Vagina (tissue), 2 donors: ENCODE measurements at places on chromosomes 6 and 20. TPM values are rescaled to one million over a fixed set of nuclear protein-coding genes. Genes with fewer than 3 reads are reported as not detected.

Gene CGA
- total RNA-seq = not detected

Gene BTNL2
- total RNA-seq = not detected

Gene ZBP1
- 0.74 TPM for total RNA-seq

Gene TPBG
- total RNA-seq = 23.8 TPM

Gene DPPA5
- total RNA-seq = not detected

Gene CGAS
- total RNA-seq = 8.3 TPM

Gene DNAJC5
- total RNA-seq = 25.8 TPM

DNA sequence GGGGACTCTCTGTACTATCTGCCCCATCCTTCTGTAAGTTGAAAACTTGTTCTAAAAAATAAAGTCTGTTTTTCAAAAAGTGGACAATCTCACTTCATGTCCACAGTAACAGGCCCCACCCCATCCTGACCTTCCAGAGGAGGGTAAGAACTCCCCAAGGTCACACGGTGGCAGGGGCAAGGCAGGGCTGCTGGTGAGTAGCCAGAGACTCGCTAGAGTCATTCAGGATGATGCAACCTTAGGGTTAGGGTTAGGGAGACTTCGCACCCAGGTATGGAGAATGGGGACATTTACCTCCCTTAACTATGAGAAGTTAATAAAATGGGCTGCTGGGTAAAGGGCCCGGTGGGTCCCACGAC lies 15.4 kb downstream of the PEDS1 start:
- no peak overlapping the region for H3K4me3 ChIP-seq
- peaks cover 51% of the 10 kb centered on the region for H3K4me1 ChIP-seq
- H3K36me3 ChIP-seq = peaks cover 13% of the 10 kb centered on the region
- H3K27me3 ChIP-seq = no peaks in the 10 kb centered on the region
- no peak for DNase-seq

DNA sequence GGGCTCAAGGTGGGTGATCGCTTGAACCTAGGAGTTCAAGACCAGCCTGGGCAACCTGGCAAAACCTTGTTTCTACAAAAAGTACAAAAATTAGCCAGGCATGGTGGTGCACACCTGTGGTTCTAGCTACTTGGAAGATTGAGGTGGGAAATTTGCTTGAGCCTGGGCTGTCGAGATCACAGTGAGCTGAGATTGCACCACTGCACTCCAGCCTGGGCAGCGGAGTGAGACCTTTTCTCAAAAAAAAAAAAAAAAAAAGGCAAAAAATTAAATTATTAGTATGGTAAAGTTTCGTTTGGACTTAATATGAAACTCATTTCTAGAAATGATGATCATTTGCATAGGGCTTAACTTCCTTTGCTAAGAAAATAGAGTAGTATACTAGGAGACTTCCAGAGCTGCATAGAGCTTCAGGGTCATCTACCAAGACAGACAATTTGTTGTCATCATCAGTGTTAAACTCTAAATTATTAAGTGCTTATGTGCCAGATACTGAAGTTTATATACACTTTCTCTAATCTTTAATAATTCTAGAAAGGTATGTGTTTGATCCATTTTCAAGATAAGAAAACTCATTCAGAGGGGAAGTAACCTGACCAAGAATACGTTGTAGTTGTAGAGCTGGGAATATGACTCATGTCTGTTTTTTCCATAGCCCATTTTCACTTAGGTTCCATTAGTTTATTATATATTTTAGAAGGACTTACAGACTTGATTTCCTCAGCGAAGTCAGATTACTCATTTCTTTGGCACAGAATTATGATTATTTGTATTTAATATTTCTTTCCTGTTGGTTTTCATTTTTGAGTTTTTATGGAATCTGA lies 84.5 kb downstream of the SLC16A10 start:
- no peak overlapping the region for H3K4me3 ChIP-seq
- no peak overlapping the region for H3K27ac ChIP-seq
- DNase-seq = no peak
- no peaks in the 10 kb centered on the region for H3K36me3 ChIP-seq

- H3K4me3 ChIP-seq = peak overlapping the region; percentile 61
- no peaks in the 10 kb centered on the region for H3K36me3 ChIP-seq
- DNase-seq = no peak
- no peaks in the 10 kb centered on the region for H3K27me3 ChIP-seq
- no peak overlapping the region for H3K27ac ChIP-seq
- peaks cover 18% of the 10 kb centered on the region for H3K4me1 ChIP-seq
Observed at GRCh38 chr20:32763202-32764004, 1.2 kb downstream of the DNMT3B start.

GRCh38 chr6:51139950-51140385 lies 321.3 kb downstream of the TFAP2B start:
- no peaks in the 10 kb centered on the region for H3K27me3 ChIP-seq
- H3K4me3 ChIP-seq = no peak overlapping the region
- H3K4me1 ChIP-seq = no peaks in the 10 kb centered on the region
- DNase-seq = no peak

DNA sequence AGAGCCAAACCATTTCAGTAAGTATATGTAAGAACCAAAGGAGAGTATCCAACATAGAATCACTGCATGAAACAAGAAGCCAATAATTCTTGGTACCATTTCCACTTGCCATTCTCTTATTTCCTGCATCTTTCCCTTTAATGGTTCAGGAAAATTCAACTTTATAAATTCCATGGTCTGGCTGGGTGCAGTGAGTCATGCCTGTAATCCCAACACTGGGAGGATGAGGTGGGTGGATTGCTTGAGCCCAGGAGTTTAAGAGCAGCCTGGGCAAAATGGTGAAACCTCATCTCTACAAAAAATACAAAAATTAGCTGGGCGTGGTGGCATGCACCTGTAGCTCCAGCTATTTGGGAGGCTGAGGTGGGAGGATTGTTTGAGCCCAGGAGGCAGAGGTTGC lies 21.2 kb downstream of the NHLRC1 start:
- no peaks in the 10 kb centered on the region for H3K4me1 ChIP-seq
- H3K36me3 ChIP-seq = no peaks in the 10 kb centered on the region

- no peak for DNase-seq
- H3K36me3 ChIP-seq = no peaks in the 10 kb centered on the region
- H3K27ac ChIP-seq = no peak overlapping the region
Observed at GRCh38 chr6:54238396-54238795, 69.8 kb upstream of the TINAG start.

DNA sequence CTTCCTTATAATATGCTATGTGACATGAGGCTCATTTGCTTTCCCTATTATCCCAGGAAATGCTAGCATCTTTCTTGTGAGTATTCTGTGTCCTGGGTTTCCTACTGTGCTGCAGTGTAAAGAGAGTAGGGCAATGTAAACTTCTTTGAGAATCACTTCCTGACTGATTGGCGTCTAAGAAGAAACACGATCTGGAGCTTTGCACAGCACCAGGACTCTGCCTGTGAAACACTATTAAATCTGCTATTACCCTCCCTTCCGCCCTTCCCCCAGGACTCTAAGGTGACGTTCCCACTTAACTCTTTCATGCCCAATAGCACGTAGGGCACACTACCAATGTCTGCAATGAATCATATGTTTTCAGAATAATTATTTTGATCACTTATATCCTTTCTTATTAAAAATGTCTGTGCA lies 607.3 kb upstream of the CITED2 start:
- H3K36me3 ChIP-seq = no peaks in the 10 kb centered on the region
- H3K27ac ChIP-seq = peak overlapping the region; percentile 56
- H3K4me1 ChIP-seq = peaks cover 20% of the 10 kb centered on the region
- H3K27me3 ChIP-seq = no peaks in the 10 kb centered on the region
- H3K4me3 ChIP-seq = no peak overlapping the region
- DNase-seq = no peak

GRCh38 chr6:37078814-37079213 lies 73.4 kb downstream of the FGD2 start:
- no peak overlapping the region for H3K4me3 ChIP-seq
- H3K4me1 ChIP-seq = peaks cover 36% of the 10 kb centered on the region
- H3K27ac ChIP-seq = no peak overlapping the region
- no peaks in the 10 kb centered on the region for H3K36me3 ChIP-seq
- no peak for DNase-seq
- no peaks in the 10 kb centered on the region for H3K27me3 ChIP-seq

- no peak overlapping the region for H3K27ac ChIP-seq
- H3K27me3 ChIP-seq = no peaks in the 10 kb centered on the region
- H3K4me1 ChIP-seq = no peaks in the 10 kb centered on the region
- H3K36me3 ChIP-seq = no peaks in the 10 kb centered on the region
Observed at GRCh38 chr6:125312950-125313349, 11.2 kb upstream of the HDDC2 start.

DNA sequence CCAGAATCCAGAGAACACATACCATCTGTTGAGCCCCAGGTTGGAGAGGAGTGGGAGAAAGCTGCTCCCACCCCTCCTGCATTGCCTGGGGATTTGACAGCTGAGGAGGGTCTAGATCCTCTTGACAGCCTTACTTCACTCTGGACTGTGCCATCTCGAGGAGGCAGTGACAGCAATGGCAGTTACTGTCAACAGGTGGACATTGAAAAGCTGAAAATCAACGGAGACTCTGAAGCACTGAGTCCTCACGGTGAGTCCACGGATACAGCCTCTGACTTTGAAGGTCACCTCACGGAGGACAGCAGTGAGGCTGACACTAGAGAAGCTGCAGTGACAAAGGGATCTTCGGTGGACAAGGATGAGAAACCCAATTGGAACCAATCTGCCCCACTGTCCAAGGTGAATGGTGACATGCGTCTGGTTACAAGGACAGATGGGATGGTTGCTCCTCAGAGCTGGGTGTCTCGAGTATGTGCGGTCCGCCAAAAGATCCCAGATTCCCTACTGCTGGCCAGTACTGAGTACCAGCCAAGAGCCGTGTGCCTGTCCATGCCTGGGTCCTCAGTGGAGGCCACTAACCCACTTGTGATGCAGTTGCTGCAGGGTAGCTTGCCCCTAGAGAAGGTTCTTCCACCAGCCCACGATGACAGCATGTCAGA lies 77.4 kb downstream of the ASXL1 start:
- DNase-seq = no peak
- H3K27me3 ChIP-seq = no peaks in the 10 kb centered on the region
- H3K36me3 ChIP-seq = no peaks in the 10 kb centered on the region
- H3K4me3 ChIP-seq = no peak overlapping the region

- no peak for DNase-seq
- H3K4me3 ChIP-seq = no peak overlapping the region
Observed at GRCh38 chr6:131740161-131740560, 29.3 kb upstream of the CTAGE9 start.

DNA sequence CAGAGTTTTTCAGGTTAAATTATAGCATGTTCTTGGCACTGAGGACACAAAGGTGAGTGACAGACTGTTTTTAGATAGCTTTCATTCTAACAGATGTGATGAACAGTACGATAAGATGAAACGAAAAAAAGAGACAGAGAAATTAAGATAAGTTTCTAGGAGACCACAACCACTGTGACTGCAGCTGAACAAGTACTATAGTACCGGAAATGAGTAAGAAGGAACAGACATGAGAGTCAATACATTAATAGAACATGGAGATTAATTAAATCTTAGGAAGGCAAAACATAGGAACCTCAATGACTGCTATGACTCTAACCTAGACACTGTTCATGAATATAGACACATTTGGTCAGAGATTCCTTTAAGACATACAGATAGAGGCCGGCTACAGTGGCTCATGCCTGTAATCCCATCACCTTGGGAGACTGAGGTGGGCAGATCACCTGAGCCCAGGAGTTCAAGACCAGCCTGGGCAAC lies 40.2 kb downstream of the HBS1L start:
- H3K4me1 ChIP-seq = no peaks in the 10 kb centered on the region
- H3K27ac ChIP-seq = no peak overlapping the region
- H3K4me3 ChIP-seq = no peak overlapping the region
- H3K27me3 ChIP-seq = no peaks in the 10 kb centered on the region

- no peak overlapping the region for H3K4me3 ChIP-seq
- H3K36me3 ChIP-seq = no peaks in the 10 kb centered on the region
- no peaks in the 10 kb centered on the region for H3K4me1 ChIP-seq
- H3K27me3 ChIP-seq = no peaks in the 10 kb centered on the region
- H3K27ac ChIP-seq = no peak overlapping the region
Observed at GRCh38 chr6:167760979-167761793, 65.5 kb upstream of the AFDN start.

DNA sequence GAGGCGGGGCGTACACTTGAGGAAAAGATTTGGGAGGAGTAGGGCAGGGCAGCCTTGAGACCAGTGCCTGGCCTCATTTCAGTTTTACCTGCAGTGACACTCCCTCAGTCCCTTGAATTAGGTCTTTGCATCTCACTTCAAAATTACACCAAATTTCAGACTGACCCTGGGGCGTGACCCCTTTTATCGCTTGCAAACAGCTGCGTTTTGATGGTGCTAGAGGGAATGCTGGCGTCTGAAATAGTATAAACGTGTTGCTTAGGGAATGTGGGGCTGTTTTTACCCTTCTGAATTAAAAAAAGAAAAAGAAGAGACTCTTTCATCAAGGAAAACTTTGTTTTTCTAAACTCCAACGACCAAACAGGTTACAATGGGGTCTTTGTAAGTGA lies 21.0 kb downstream of the COL9A1 start:
- H3K27ac ChIP-seq = no peak overlapping the region
- no peaks in the 10 kb centered on the region for H3K36me3 ChIP-seq
- peaks cover 24% of the 10 kb centered on the region for H3K4me1 ChIP-seq
- H3K27me3 ChIP-seq = no peaks in the 10 kb centered on the region

DNA sequence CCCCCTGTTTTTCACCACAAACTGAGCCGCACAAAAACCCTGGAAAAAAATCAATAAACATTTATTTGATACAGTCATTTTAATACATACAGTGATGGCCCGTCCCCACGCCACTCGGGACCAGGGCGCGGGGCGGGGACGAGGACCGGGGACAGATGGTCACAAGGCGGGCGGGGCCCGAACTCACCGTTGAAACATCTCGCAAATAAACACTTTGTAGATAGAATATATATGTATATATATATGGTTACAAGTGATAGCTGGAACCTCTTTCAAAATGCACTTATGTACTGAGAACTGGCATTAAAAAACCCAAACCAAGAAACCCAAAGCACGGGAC lies 418 bp upstream of the UCKL1 start:
- H3K27me3 ChIP-seq = no peaks in the 10 kb centered on the region
- DNase-seq = no peak
- peak overlapping the region; percentile 70 for H3K27ac ChIP-seq
- peak overlapping the region; percentile 99 for H3K4me3 ChIP-seq

GRCh38 chr6:170139531-170139930 lies 151.3 kb downstream of the DLL1 start:
- H3K4me3 ChIP-seq = no peak overlapping the region
- DNase-seq = no peak
- H3K4me1 ChIP-seq = peaks cover 20% of the 10 kb centered on the region
- H3K27ac ChIP-seq = no peak overlapping the region
- no peaks in the 10 kb centered on the region for H3K36me3 ChIP-seq

GRCh38 chr20:58677808-58678207 lies 14.8 kb upstream of the NPEPL1 start:
- H3K36me3 ChIP-seq = peaks cover 32% of the 10 kb centered on the region
- H3K4me3 ChIP-seq = no peak overlapping the region
- H3K27me3 ChIP-seq = no peaks in the 10 kb centered on the region
- no peak for DNase-seq
- no peaks in the 10 kb centered on the region for H3K4me1 ChIP-seq
- H3K27ac ChIP-seq = no peak overlapping the region
